ENCODE measurements at places on chromosomes 5 and 9.

DNA sequence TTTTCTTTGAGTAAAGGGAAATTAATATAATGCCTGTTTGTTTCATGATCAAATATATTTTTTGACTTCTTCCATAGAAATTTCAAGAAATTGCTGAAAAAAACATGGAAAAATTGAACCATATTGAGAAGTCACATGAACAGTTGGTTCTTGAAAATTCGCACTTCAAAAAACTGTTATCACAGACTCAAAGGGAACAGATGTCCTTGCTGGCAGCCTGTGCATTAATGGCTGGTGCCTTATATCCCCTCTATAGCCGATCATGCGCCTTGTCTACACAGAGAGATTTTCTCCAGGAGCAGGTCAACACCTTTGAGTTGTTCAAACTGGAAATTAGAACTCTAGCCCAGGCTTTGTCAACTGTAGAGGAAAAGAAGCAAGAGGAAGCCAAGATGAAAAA, 191.4 kb downstream of the CCDC171 start:
- no peak for DNase-seq

- DNase-seq, result no peak
Measured at GRCh38 chr9:20331095-20331685, 291.1 kb downstream of the MLLT3 start.

DNA sequence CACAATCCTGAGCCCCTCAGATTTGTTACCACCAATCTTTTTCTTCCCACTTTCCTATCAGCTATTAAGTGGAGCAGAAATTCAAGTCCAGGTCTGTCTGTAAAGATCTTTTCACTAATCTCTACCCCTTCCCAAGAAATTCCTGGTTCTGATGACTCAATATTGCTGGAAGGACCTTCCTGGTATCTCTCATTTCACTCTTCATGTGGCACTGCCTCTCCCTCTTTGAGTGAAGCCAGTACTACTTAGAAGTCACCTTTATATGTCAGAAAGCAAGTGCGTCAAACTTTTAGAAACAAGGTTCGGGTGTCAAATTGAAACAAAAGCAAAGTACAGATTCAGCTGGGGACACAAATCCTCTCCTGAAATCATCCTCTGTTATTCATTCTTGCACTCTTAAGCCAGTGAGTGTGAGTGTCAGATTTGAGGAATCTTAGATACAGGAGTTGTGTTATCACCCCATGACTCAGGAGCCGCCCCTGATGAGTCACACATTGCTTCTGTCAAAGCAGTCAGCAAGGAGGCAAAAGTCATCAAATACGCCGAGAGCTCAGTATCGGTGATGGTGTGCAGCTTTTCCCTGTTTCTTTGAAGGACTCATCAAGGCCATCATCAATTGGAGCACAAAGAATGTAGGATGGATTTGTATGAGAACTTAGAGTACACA, 313.0 kb downstream of the CETN3 start:
- DNase-seq, result peak; percentile 21

GRCh38 chr5:145293716-145294115, 541.4 kb downstream of the PRELID2 start:
- no peak for DNase-seq

GRCh38 chr5:80231243-80231642, 24.6 kb downstream of the SERINC5 start:
- peak; percentile 81 for DNase-seq

- DNase-seq, result no peak
Measured at GRCh38 chr5:168186289-168187074, 105.0 kb upstream of the WWC1 start.

GRCh38 chr9:36443581-36443980, 43.5 kb upstream of the RNF38 start:
- DNase-seq, result peak; percentile 57
